ENCODE measurements at places on chromosomes 7 and 10.

- no peak for DNase-seq
These were observed 208.7 kb downstream of the DOCK4 start for GRCh38 chr7:111997546-111997945.

- no peak for DNase-seq
These were observed 131.2 kb downstream of the RALA start for GRCh38 chr7:39754326-39755120.

DNA sequence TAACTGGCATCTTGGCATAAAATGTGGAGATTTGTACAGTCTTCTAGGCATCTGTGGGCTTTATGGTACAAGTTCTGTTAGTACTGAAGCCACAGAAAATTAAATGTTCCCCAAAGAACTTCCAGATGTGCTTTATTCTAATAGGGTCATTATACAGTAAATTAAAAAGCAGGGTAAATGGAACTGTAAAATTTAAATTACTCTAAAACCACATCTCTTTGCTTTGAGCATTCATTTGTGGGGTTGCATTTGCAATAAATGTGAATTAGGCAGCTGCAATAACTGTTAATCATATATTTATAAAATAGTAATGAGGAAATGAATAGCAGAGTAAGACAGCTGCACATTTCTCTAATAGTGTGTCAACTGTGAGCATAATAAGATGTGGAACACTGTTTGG lies 151.5 kb downstream of the BUB3 start:
- no peak for DNase-seq

DNA sequence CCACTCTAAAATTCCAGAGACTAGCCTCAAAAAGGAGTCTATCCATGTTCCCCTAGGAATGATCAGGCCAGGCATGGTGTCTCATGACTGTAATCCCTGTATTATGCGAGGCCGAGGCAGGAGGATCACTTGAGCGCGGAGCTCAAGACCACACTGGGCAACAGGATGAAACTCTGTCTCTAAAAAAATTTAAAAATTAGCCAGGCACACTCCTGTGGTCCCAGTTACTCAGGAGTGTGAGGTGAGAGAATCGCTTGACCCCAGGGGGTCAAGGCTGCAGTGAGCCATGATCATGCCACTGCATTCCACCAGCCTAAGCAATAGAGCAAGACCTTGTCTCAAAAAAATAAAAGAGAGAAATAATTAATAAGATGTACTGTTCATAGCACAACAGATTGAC lies 256.8 kb downstream of the KCND2 start:
- DNase-seq = no peak

DNA sequence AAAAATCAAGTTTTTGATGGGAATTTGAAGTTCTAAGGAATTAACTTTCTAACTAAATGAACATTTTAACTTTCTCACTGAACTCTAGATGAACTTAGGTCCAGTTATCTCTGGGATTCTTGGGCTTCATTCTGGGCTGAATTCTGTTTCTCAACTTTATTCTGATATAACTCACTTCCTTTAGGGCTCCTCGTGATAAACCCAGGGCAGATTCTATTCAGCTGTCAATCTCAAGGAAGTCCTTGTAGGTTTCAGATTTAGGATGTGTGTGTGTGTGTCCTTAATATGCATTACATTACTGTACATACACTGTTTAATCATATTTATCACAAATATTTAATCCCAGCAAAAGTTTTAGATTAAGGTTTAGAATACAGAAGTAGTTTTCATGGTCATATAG lies 344.3 kb downstream of the GATA3 start:
- no peak for DNase-seq

DNA sequence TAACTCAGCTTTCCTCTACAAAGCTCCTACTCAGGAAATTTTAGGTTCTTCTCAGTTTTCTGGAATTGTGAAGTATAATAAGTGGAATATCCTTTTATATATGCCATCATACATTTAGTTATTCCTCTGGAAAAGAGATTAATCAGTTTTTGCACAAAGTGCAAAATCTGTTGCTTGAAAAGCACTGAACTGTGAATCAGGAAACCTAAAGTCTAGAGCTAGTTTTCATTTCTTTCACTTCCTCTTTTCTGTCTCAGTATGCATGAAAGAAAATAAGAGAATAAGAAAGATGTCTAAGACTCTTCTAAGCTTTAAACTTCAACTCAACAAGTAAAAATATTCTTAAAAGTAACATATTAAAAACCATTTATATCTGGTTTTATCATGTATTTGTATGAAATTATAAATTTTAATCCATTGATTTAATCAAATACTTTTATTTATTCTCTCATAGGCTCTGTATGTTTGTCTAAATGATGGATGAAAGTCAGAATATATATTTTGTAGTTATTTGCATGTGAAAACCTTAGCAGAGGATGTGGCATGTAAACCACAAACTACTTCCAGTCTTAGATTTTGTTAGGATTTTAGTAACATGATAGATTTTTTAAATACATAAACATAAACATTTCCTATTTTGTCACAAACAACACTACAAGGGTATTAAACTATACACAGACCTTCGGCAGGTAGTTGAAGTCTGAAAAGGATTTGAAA lies 1073.0 kb downstream of the XPNPEP1 start:
- no peak for DNase-seq

DNA sequence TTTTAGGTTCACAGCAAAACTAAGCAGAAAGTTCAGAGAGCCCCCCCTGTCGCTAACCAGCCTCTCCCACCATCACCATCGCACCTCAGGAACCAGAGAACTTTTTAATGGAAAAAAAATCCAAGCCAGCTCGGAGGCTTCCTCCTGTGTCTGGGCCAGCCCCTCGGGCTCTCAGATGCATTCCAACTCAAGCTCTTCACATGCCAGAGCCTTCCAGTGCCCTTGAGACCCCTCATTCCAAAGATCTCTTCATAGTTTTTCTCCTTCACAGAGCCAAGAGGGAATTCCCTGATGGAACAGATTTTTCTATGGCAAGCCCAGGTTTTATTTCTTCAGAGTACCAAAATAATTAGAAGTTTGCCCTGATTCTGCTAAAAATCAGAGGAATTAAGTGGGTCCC lies 153.4 kb upstream of the LANCL2 start:
- no peak for DNase-seq

GRCh38 chr10:13276749-13277365 lies 23.0 kb downstream of the PHYH start:
- DNase-seq = no peak

- no peak for DNase-seq
These were observed 20.4 kb upstream of the INSYN2A start for GRCh38 chr10:127216786-127217185.

- DNase-seq = no peak
These were observed 91.7 kb upstream of the MEOX2 start for GRCh38 chr7:15778191-15778590.

DNA sequence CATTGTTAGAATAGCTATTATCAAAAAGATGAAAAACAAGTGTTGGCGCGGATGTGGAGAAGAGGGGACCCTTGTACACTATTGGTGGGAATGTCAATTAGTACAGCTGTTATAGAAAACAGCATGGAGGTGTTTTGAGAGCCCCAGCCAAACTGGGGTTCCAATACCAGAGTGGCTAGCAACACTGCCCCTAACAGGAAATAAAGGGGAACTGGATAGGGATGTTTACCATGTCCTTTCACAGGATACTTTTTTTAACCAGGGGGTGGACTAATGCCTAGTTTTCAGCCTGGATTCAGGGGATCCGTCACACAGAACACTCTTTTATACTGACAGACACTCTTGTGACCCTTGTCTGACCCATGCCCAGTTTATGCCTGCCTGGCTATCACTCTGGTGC lies 6.9 kb upstream of the GSTK1 start:
- DNase-seq = no peak

DNA sequence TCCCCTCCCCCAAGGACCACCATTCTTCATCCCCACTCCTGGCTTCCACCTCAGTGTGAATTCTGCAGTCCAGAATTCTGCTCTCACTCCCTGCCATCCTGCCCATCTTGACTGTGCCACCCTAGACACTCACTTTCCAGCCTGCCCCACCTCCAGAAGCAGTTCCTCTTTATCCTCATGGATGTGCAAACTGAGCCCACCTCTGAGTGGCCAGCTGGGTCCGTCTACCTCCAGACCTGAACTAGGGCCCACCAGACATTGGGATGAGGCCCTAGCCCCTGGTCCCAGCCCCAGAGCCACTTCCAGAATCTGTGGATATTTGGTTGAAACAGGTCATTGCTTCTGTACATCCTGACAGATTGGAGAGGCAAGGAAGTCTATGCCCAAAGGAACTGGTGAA lies 58.5 kb downstream of the GRID1 start:
- DNase-seq = no peak

GRCh38 chr7:141754939-141755338 lies 9.0 kb upstream of the TAS2R3 start:
- DNase-seq = no peak

- no peak for DNase-seq
These were observed 19.9 kb downstream of the ITIH2 start for GRCh38 chr10:7722927-7723529.

DNA sequence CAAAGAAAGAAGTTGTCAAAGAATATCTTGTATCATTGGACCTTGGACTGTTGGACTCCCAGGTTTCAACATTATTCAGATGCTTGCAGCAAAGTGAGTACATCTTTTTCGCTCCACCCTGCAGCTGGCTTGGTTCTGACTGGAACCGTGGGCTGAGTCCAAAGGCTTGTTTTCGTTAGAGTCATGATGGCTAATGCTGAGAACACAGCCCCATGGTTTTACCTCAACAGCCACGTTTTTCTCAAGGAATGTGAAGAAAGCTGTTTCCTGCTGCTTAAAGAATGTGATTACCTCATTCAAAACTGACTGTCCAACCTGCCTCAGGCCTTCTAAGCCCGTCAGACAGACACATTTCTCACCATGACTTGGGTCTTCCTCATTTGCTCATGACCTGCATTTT lies 69.5 kb downstream of the STEAP1B start:
- DNase-seq = no peak

DNA sequence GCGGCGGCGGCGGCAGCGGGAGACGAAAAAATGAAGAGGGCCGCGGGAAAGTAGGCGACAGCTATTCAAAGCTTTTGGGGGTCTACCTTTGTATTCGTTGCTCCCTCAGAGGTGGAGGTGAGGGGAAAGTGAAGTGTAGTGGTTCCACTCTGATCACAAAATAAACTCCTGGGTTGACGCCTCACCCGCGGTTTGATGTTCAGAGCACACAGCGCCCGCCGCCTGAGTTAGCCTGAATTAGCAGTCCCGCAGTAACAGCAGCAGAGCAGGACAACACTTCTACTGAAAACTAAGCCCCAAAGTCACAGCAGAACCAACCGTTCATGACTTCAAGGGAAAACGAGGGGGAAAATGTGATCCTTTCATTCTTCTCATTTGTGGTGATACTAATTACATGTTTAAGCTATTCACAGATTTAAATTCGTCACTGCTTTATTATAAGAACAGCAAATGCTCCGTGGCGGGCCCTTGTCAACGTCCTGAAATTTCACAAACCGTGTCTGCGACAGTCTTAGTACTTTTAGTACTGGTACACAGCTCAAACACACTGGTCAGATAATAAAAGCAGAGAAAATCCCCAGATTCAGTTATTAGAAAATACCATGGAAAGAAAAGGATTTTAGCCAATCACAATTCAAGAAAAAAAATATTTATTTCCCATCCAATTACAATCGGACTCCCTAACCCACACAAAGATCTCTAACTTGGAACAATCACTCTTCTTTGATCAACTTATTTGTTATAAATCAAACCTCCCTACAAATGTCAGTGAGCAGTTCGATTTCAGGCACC lies 563 bp upstream of the JMJD1C start:
- DNase-seq = peak; percentile 6
